ENCODE measurements at places on chromosomes 16 and 17.

- no peak for DNase-seq
These were observed 17.0 kb upstream of the TMEM132E start for GRCh38 chr17:34562387-34562786.

DNA sequence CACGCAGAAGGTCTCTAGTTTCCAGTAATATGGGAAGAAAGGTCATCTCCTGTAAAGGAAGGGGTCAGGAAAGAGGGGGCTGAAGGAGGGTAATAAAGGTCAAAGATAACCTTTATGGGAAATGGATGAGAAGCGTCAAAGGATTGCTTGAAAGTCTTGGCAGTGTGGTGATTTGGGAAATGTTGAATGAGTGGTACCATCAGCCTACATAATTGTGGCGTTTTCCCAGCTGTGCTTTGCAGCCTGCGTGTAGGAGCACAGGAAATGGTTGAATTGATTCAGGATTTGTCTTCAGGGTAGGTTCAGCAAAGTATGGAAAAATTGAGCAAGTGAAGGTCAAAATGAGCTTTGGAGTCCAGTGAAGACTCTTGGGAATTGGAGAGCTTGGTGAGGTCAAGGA lies 115.8 kb upstream of the NOL11 start:
- DNase-seq: no peak

- DNase-seq: peak; percentile 79
These were observed 97.9 kb downstream of the FOXL1 start for GRCh38 chr16:86676254-86676670.

DNA sequence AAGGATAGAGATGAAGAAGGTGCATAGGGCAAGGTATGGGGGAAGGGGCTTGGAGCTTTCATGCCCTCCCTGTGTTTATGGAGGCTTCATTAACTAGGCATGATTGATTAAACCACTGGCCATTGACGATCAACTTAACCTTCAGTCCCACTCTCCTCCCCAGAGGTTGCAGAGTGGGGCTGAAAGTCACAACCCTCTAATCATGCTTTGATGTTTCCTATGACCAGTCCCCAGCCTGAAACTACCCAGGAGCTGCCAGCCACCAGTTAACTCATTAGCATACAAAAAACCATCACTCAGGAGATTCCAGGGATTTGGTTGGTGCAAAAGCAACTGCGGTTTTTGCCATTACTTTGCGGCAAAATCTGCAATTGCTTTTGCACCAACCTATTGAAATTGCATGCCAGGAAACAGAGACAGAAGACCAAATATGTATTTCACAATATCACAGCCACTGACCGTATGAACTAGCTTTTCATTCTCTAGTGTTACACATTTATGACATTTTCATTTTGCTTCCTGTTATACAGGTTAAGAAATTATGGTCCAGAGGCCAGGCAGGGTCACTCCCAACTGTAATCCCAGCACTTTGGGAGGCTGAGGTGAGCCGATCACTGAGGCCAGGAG lies 5.4 kb downstream of the GFOD2 start:
- DNase-seq: no peak

DNA sequence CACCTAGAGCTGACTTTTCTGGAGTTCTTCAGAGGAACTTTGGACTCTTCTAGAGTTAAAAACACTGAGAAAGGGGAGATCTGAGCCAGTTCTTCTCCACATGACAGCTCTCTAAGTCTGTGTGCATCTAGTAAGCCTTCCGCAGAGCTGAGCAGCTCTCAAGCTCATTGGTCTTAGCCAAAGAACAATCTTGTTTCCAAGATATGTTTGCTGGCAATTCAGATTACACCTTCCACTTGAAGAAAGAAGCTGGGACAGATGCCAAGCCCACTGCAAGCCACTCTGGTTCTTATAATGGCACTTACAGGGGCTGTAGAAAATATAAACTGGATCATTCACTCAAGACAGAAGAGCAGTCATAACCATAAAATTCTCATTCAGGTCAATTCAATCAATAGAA lies 134.1 kb upstream of the TOX3 start:
- DNase-seq: no peak

GRCh38 chr17:31687505-31688126 lies 171.4 kb downstream of the COPRS start:
- no peak for DNase-seq

GRCh38 chr16:8621222-8621571 lies 301 bp upstream of the METTL22 start:
- no peak for DNase-seq
